ENCODE measurements at places on chromosomes 13 and 19. TPM values are rescaled to one million over a fixed set of nuclear protein-coding genes. Genes with fewer than 3 reads are reported as not detected.

Gene CLC
- total RNA-seq: not detected

Gene GPR18
- not detected for total RNA-seq

Gene SIGLECL1
- total RNA-seq: not detected

Gene KIR2DL1
- total RNA-seq: not detected

Gene NKPD1
- total RNA-seq: 0.60 TPM

Gene BRCA2
- total RNA-seq: 4.6 TPM

Gene ZNF480
- total RNA-seq: 17.2 TPM

Gene TEX26
- total RNA-seq: not detected

Gene SERPINE3
- 9.9 TPM for total RNA-seq

Gene ZSCAN18
- 140 TPM for total RNA-seq

Gene ADGRE2
- 0.49 TPM for total RNA-seq

Gene ABHD13
- 19.5 TPM for total RNA-seq

Gene NAPSA
- 0.44 TPM for total RNA-seq

Gene LYPD5
- 2.6 TPM for total RNA-seq

Gene CYP4F8
- total RNA-seq: not detected

Gene IL17D
- total RNA-seq: 12.7 TPM

Gene DLEU7
- 1.5 TPM for total RNA-seq

Gene EEF1AKMT1
- 8.3 TPM for total RNA-seq

Gene CD70
- total RNA-seq: 1.8 TPM

Gene F7
- 2.1 TPM for total RNA-seq

Gene LGALS7
- total RNA-seq: not detected

Gene PRX
- 13.4 TPM for total RNA-seq

Gene PAN3
- 73.5 TPM for total RNA-seq

Gene TMEM59L
- total RNA-seq: 22.3 TPM

Gene ZNF506
- 65.3 TPM for total RNA-seq

Gene NPAS1
- total RNA-seq: 0.99 TPM

Gene DACT3
- 18.5 TPM for total RNA-seq

Gene CYP4F11
- total RNA-seq: not detected

Gene PSG6
- total RNA-seq: not detected

Gene GPC6
- total RNA-seq: 49.0 TPM

Gene RDH13
- total RNA-seq: 24.2 TPM

Gene ASPDH
- not detected for total RNA-seq

Gene METTL21C
- total RNA-seq: 2.9 TPM

Gene ZNF571
- total RNA-seq: 31.7 TPM

Gene MYPOP
- 3.2 TPM for total RNA-seq

Gene KCNC3
- 4.7 TPM for total RNA-seq

Gene MISP3
- 0.71 TPM for total RNA-seq

Gene PPP1R13L
- 6.9 TPM for total RNA-seq

Gene ZBTB32
- total RNA-seq: not detected

Gene ZNF418
- 31.7 TPM for total RNA-seq

Gene PCDH17
- total RNA-seq: 25.2 TPM

Gene GARIN5A
- 0.55 TPM for total RNA-seq

Gene PEAK3
- total RNA-seq: 0.44 TPM

Gene PIBF1
- 77.0 TPM for total RNA-seq

Gene CYSLTR2
- total RNA-seq: 1.0 TPM

Gene TNNI3
- 2.1 TPM for total RNA-seq

Gene TEX101
- 0.55 TPM for total RNA-seq

Gene LILRB2
- total RNA-seq: 1.2 TPM

Gene IQCN
- total RNA-seq: 3.1 TPM
